ENCODE measurements at places on chromosomes 4 and X. TPM values are rescaled to one million over a fixed set of nuclear protein-coding genes. Genes with fewer than 3 reads are reported as not detected.

SYN1 gene
- 1.9 TPM for total RNA-seq

OPRPN gene
- total RNA-seq = not detected

ASB9 gene
- total RNA-seq = 3.6 TPM

WAS gene
- total RNA-seq = not detected

DNA sequence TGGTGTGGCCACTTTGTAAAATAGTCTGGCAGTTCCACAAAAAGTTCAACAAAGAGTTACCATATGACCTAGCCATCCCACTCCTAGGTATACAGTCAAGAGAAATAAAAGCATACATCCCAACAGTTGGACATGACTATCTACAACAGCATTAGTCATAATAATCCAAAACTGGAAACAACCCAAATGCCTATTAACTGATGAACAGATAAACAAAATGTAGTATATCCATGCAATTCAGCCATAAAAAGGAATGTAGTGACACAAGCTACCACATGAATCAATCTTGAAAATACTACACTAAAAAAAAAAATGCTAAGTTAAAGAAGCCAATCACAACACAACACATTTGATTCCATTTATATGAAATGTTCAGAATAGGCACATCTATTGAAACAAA lies 16.1 kb downstream of the MED14 start:
- DNase-seq = no peak

GRCh38 chr4:76892601-76893000 lies 5.3 kb downstream of the SOWAHB start:
- peak; percentile 34 for DNase-seq

DNA sequence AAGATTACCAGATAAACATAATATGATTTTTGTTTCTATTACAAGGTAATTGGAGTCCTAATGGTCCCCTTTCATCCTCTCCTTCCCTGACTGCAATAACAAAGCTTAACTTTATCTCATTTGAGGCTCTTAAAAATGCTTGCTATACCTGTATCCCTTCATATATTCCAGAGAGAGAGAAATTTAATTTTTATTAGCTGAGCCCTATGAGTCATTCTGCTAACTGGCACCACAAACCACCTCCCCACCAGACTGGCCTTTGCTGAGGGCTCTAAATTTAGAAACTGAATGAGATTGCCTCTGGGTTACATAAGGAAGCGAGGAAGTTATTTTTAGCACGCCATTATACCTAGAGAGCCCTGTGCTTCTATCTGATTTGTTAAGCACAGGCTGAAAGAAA lies 27.4 kb downstream of the CBLL2 start:
- DNase-seq = peak; percentile 29
